DMS79 treated with DMSO at 0.1 percent for 48 hours (cell line): ENCODE measurements at places on chromosomes 3 and 15.

- no peak for DNase-seq
These were observed 11.0 kb downstream of the FGD5 start for GRCh38 chr3:14829811-14830210.

DNA sequence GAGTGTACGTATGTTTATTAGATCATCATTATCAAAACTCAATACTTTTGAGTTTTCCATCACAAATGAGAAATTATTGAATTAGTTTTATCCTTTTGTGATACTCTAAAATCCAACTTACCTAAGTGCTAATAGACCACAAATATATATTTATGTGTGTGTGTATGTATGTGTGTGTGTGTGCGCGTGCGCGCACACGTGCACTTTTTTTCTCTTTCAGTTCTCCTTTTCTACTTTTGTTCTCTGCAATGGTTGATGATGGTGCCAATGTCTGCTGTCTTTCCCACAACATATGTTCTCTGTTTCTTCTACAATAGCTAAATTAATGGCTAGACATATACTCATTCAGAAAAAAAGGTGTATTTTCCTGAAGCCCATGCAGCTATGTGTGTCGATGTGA lies 571.6 kb upstream of the ARPP21 start:
- no peak for DNase-seq

DNA sequence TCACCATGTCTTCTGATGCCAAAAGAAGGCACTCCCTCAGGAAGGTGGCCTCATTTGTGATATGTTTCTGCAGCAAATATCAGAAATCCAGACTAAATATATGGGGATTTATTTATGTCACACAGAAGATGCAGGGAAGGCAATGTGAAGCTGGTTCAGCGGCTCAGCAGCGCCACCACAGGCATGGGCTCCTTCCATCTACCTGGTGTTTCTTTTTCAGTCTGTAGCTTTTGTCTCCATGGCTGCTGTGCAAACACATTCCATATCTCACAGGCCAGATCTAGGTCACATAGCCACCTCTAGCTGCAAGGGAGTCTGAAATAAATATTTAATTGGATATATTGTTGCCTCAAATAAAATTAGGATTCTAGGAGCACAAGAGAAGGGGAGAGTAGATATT lies 502.1 kb upstream of the IL12A start:
- no peak for DNase-seq

DNA sequence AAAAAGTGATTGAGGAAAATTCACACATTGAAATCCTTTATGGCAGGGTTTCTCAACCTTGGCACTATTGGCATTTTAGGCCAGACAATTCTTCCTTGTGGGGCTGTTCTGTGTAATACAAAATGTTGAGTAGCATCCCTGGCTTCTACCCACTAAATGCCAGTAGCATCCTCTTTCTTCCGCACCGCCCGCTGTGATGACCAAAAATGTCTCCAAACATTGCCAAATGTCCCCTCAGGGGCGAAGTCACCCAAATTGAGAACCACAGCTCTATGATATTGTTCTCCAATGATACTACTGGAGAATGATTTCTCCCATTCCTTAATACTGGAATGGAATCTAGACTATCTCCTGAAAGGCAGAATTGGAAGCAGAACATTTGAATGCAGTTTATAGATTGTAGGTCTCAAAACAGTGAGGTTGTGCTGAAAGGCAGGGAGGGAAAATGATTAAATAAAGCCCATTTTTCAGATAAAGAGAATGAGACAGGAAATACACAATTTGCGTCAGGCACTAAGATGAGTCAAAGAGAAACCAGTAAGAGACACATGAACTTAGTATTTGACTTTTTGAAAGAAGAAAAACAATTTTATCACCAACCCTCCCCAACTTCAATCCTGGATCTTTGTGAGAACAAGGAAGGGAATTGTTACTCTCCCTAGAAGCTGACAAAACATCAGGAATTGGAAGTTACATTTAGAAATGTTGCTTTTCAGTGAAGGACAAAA lies 101.6 kb upstream of the TNIK start:
- no peak for DNase-seq
